Esophagus muscularis mucosa (tissue), 4 donors: ENCODE measurements at places on chromosomes 5 and 9. TPM values are rescaled to one million over a fixed set of nuclear protein-coding genes. Genes with fewer than 3 reads are reported as not detected.

DNA sequence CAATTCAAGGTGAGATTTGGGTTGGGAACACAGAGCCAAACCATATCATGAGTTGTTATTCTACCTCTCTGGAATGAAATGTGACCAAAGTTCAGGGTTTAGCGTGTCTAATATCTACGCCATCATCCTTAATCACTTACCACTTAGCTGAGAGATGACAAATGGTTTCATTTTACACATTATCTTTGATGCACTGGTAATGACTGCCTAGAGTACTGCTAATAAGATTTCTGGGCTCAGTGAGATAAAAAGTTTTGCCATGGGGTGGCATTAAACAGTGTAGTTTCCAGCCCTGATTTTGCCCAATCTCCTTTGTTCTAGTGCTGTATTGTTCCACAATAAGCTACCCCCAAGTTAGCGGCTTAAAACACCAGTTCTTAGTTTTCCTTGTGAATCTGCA, 367.2 kb downstream of the MLLT3 start:
- H3K27me3 ChIP-seq = no peaks in the 10 kb centered on the region
- no peak overlapping the region for H3K4me3 ChIP-seq
- no peaks in the 10 kb centered on the region for H3K36me3 ChIP-seq
- no peak for DNase-seq

DNA sequence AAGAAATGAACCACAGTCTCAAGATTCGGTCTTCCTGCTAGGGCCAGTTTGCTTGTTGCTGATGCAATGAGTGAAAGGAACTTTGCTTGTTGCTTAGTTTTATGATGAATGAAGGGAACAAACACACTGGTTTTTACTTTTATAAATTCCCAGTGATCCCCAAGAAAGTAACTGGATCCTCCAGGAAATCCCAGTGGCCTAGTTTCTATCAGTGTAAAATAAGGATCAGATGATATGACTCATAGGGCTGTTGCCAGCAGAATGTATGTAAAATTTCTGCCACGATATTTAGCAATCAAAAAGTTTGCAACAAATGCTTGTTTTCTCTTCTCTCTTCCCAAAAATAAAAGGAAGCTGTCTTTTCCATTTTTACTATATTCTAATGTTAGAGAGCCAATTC, 160.1 kb upstream of the CDKN2B start:
- H3K36me3 ChIP-seq = no peaks in the 10 kb centered on the region
- no peaks in the 10 kb centered on the region for H3K27me3 ChIP-seq
- no peaks in the 10 kb centered on the region for H3K4me1 ChIP-seq

- H3K4me1 ChIP-seq = peaks cover 81% of the 10 kb centered on the region
- DNase-seq = no peak
- no peak overlapping the region for H3K4me3 ChIP-seq
Observed at GRCh38 chr5:131769961-131770360, 26.9 kb downstream of the FNIP1 start.

HAVCR2 gene
- total RNA-seq = 4.1 TPM

- no peak for DNase-seq
- peaks cover 24% of the 10 kb centered on the region for H3K36me3 ChIP-seq
- H3K4me3 ChIP-seq = no peak overlapping the region
- peaks cover 71% of the 10 kb centered on the region for H3K4me1 ChIP-seq
- H3K27me3 ChIP-seq = no peaks in the 10 kb centered on the region
- H3K27ac ChIP-seq = peak overlapping the region; percentile 63
Observed at GRCh38 chr5:52893863-52894262, 95.3 kb upstream of the ITGA2 start.

DNA sequence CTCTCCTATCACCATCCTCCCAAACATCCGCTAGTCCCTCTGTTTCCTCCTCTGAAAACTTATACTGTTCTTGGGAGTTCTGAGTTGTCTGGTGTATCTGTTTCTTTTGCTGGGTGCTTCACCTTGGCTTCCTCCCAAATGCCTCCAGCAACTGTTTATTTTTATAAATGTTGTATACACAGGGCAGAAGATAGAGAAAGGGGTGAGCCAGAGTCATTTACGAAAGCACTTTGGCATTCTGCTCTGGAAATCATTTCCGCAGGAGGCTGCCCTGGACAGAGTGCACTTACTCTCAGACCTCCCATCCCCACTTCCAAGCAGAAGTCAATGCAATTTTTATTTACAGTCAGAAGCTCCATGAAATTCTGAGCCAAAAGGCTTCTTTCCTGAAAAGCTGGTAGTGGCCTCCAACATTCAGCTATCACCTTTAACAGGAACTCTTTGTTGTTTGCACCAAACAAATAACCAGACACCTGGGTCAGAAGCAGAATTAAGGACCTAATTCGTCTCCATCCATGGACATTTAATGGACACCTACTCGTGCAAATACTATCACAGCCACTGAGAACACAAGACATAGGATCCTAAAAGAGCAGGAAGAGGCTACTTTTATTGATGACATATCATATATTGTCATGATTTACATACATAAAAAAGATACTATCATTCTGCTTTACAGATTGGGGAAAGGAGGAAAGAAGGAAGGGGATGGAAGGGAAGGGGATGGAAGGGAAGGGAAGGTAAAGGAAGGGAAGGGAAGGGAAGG, 229.5 kb upstream of the PAPPA start:
- H3K4me1 ChIP-seq = peaks cover 7% of the 10 kb centered on the region
- H3K4me3 ChIP-seq = no peak overlapping the region
- H3K27ac ChIP-seq = no peak overlapping the region
- no peaks in the 10 kb centered on the region for H3K36me3 ChIP-seq
- no peak for DNase-seq

DNA sequence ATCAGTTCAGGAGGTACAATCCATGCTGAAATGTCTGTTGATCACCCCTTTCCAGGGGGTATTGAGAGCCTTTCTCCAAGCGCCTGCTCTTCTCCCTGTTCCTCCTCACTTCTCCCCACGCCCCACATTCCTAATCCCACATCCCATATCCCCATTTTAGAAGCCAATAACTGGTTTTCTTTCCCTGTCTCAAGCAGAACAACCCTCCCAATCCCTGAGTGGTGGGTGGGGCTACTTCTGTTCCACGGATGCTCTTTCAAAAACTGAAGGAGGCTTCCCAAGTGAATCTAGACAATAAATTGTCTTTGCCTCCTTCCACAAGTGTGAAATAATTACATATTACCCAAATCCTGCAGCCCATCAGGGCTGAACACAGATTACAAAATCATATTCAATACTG, 77.0 kb upstream of the SEMA6A start:
- H3K36me3 ChIP-seq = no peaks in the 10 kb centered on the region
- DNase-seq = peak; percentile 53
- H3K4me1 ChIP-seq = no peaks in the 10 kb centered on the region

- no peak overlapping the region for H3K4me3 ChIP-seq
- H3K27me3 ChIP-seq = no peaks in the 10 kb centered on the region
- peaks cover 20% of the 10 kb centered on the region for H3K36me3 ChIP-seq
- no peak for DNase-seq
Observed at GRCh38 chr9:35338561-35339274, 151.2 kb upstream of the RUSC2 start.

S100Z gene
- not detected for total RNA-seq

DNA sequence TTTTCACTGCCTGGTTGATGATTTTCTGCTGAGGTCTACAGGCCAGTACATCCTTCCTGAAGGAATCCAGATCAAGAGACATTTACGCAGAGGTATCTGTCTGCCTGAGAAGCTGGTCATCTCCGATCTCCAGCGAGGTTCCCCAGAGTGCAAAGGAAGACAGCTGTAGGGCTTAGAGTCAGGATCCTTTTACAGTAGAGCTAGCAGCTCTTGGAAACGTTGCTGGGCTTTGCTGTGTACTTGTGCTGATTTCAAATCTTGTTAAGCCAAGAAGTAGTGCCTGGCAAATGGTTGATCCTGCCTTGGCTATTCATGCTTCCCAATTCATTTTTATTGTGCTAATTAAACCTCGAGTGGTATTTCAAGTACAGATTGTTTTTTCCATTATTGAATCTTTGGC, 48.9 kb downstream of the NTRK2 start:
- no peaks in the 10 kb centered on the region for H3K27me3 ChIP-seq
- no peak for DNase-seq
- no peaks in the 10 kb centered on the region for H3K36me3 ChIP-seq
- no peak overlapping the region for H3K27ac ChIP-seq
- no peaks in the 10 kb centered on the region for H3K4me1 ChIP-seq

TMEM250 gene
- total RNA-seq = 51.5 TPM

ORM1 gene
- not detected for total RNA-seq

CCL27 gene
- total RNA-seq = not detected

- peak overlapping the region; percentile 69 for H3K27ac ChIP-seq
- H3K27me3 ChIP-seq = no peaks in the 10 kb centered on the region
- H3K4me1 ChIP-seq = peaks cover 54% of the 10 kb centered on the region
Observed at GRCh38 chr5:78522476-78523260, 125.9 kb downstream of the LHFPL2 start.

TAF1L gene
- not detected for total RNA-seq

GRCh38 chr9:98809311-98810101, 2.0 kb downstream of the GALNT12 start:
- DNase-seq = no peak
- no peak overlapping the region for H3K4me3 ChIP-seq
- H3K27me3 ChIP-seq = no peaks in the 10 kb centered on the region
- no peaks in the 10 kb centered on the region for H3K36me3 ChIP-seq
- peak overlapping the region; percentile 89 for H3K27ac ChIP-seq
- peaks cover 10% of the 10 kb centered on the region for H3K4me1 ChIP-seq

DNA sequence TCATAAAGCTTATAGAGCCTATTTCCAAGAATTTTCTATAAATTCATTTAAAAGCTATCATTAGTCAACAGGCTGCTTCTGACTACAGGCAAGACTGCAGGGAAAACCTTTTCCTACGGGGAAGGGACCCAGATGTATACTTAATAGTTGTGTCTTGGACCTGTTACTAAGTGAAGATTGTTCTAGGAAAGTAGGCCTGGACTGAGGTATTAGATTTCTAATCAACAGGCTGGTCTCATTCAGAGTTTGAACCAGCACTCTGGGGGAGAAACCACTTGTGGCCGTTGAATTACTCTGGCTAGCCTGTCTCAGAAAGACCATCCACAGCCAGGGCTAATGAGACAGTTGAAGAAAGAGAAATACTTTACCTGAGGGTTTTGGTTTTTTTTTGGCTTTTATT, 60.0 kb downstream of the IL6ST start:
- no peaks in the 10 kb centered on the region for H3K4me1 ChIP-seq
- H3K27ac ChIP-seq = no peak overlapping the region
- no peak overlapping the region for H3K4me3 ChIP-seq

CRHBP gene
- total RNA-seq = 0.84 TPM

SOWAHA gene
- 0.17 TPM for total RNA-seq

C9orf50 gene
- total RNA-seq = not detected

C9orf152 gene
- not detected for total RNA-seq

- no peak overlapping the region for H3K27ac ChIP-seq
- no peaks in the 10 kb centered on the region for H3K4me1 ChIP-seq
- no peak for DNase-seq
- no peaks in the 10 kb centered on the region for H3K27me3 ChIP-seq
- H3K36me3 ChIP-seq = no peaks in the 10 kb centered on the region
Observed at GRCh38 chr9:82531795-82532194, 531.1 kb downstream of the RASEF start.

- no peak for DNase-seq
- H3K4me1 ChIP-seq = no peaks in the 10 kb centered on the region
- H3K36me3 ChIP-seq = no peaks in the 10 kb centered on the region
- no peak overlapping the region for H3K4me3 ChIP-seq
- H3K27me3 ChIP-seq = no peaks in the 10 kb centered on the region
Observed at GRCh38 chr5:40560474-40561110, 119.1 kb upstream of the PTGER4 start.

- H3K36me3 ChIP-seq = no peaks in the 10 kb centered on the region
- H3K27me3 ChIP-seq = no peaks in the 10 kb centered on the region
- no peaks in the 10 kb centered on the region for H3K4me1 ChIP-seq
Observed at GRCh38 chr5:82676661-82677060, 398.5 kb upstream of the RPS23 start.

- H3K27ac ChIP-seq = no peak overlapping the region
- H3K27me3 ChIP-seq = no peaks in the 10 kb centered on the region
- DNase-seq = no peak
- no peaks in the 10 kb centered on the region for H3K36me3 ChIP-seq
- H3K4me3 ChIP-seq = peak overlapping the region; percentile 56
Observed at GRCh38 chr5:159971931-159972461, 36.9 kb upstream of the TTC1 start.

PROB1 gene
- 5.1 TPM for total RNA-seq

ASTN2 gene
- 6.9 TPM for total RNA-seq

GRCh38 chr5:58245476-58245840, 214.4 kb downstream of the PLK2 start:
- H3K27me3 ChIP-seq = no peaks in the 10 kb centered on the region
- no peaks in the 10 kb centered on the region for H3K4me1 ChIP-seq
- peak overlapping the region; percentile 58 for H3K27ac ChIP-seq
- DNase-seq = no peak

GRCh38 chr9:123445981-123446610, 90.1 kb downstream of the CRB2 start:
- H3K4me3 ChIP-seq = no peak overlapping the region
- no peaks in the 10 kb centered on the region for H3K27me3 ChIP-seq
- no peak for DNase-seq
- H3K27ac ChIP-seq = no peak overlapping the region
- H3K4me1 ChIP-seq = no peaks in the 10 kb centered on the region

GRCh38 chr9:107603281-107603680, 113.7 kb upstream of the KLF4 start:
- DNase-seq = no peak
- H3K4me3 ChIP-seq = no peak overlapping the region
- H3K4me1 ChIP-seq = no peaks in the 10 kb centered on the region
- no peaks in the 10 kb centered on the region for H3K27me3 ChIP-seq

NPR2 gene
- 35.9 TPM for total RNA-seq

GRCh38 chr5:2017540-2018389, 135.0 kb upstream of the IRX4 start:
- no peaks in the 10 kb centered on the region for H3K27me3 ChIP-seq
- H3K4me3 ChIP-seq = no peak overlapping the region
- H3K36me3 ChIP-seq = no peaks in the 10 kb centered on the region
- H3K27ac ChIP-seq = no peak overlapping the region
- H3K4me1 ChIP-seq = no peaks in the 10 kb centered on the region
- no peak for DNase-seq

DNA sequence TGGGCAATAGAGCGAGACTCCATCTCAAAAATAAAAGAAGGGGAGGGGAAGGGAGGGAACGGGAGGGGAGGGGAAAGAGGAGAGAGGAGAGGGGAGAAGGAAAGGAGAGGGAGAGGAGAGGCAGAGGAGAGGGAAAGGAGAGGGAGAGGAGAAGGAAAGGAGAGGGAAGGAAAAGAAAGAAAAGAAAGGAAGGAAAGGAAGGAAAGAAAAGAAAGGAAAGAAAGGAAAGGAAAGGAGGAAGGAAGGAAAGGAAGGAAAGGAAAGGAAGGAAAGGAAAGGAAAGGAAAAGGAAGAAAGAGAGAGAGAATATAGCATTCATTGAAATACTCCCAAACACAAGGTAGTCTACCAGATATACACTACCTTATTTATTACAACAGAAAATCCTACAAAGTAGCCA, 44.8 kb downstream of the SUSD1 start:
- no peaks in the 10 kb centered on the region for H3K36me3 ChIP-seq
- no peaks in the 10 kb centered on the region for H3K27me3 ChIP-seq
- H3K4me1 ChIP-seq = no peaks in the 10 kb centered on the region
- no peak for DNase-seq

DNA sequence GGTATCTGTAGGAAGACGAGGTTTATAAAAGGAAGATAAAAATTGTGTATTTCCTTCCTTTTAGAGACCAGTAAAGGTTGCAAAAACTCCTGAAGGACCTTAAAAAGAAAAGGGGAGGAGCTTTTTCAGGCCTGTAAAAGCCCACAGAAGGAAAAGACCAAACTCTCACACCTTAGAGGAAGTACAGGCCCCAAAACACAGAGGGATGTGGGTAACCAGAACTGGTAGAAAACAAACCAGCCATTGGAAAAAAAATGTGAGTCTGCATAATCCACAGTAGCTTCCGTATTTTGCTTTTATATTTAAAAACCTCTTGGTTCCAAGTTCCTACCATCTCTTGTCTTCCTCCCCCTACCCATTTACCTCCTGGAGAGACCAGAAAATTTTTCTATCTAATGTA, 8.5 kb downstream of the GIN1 start:
- no peak overlapping the region for H3K4me3 ChIP-seq
- H3K36me3 ChIP-seq = peaks cover 6% of the 10 kb centered on the region
- DNase-seq = no peak
